Stimulated activated CD8-positive, alpha-beta memory T cell treated with anti-CD3 and anti-CD28 coated beads, Interleukin-15, amount 100 ng/mL, for 24 hours (primary cell): ENCODE measurements at places on chromosomes 2 and 18.

DNA sequence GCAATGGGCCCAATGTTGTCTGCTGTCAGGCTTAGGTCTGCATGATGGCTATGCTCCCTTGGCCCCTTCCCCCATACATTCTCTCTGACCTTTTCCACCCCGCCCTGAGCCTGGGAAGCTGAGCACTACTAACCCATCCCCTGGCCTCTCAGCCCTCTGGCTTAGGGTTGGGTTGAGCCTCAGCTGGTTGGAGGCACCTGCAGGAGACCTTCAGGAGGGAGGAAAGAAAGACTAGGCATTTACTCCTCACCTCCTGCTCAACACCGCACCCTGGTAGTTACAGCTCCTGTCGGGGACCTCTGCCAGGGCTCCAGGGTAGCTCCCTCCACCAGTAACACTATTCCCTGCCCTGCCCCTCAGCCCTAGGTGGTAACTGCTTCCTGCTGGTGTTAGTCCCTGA lies 80.5 kb downstream of the GALNT14 start:
- DNase-seq: no peak

- no peak for DNase-seq
Observed at GRCh38 chr2:237306787-237307170, 107.2 kb downstream of the COL6A3 start.

- DNase-seq: no peak
Observed at GRCh38 chr2:239947729-239948045, 77.5 kb downstream of the NDUFA10 start.

DNA sequence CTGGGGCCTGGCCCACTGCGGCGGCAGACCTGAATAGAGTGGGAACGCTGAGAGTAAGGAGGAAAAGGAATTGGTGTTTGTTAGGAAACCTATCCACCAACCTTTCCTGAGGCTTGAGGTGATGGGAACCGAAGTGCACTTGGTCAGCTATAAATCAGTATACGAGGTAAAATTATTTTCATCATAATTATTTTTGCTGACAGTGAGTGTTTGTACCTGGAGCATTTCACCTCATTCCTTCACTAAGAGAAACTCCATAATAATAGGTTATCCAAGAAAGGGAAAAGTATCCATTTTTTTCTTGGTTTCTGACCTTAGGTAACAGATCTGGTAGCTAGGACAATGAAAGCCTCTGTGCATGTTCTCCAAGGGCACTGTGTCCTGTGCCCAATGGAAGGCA lies 138.6 kb upstream of the RGPD4 start:
- no peak for DNase-seq

GRCh38 chr2:239927424-239927981 lies 97.6 kb downstream of the NDUFA10 start:
- no peak for DNase-seq

- no peak for DNase-seq
Observed at GRCh38 chr2:175490360-175490791, 308.9 kb upstream of the ATP5MC3 start.

DNA sequence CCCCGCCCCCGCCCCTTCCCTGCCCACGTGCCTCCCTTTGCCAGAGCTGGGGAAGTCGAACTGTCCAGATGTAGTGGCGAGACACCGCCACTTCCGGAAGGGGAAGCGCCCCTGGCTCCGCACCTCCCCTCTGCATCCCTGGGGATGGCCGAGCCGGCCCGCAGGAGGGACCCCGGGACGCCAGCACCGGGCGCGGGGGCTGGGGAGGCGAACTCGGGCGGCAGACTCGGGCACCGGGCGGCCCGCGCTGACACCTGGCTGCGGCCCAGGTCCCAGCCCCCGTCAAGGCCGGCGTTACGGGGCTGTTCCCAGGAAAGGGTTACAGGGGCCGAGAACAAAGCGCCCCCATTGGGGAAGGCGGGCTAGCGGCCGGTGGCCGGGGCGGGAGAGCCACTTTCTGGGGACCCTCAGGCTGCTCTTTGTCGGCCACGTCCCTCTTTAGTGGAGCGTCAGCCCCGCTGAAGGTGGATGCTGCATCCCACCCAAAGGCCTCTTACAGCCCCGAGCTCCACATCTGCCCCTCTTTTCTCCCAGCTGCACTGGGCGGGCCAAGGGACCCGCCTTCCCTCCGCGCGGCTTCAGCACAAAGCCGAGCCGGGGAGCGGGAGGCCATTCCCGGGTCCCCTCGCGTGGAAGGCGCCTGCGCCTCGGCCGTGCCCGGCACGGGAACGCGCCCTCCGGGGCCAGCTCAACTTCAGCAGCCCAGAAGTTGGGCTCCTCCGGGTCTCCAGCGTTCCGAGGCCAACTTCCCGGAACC lies 1.3 kb downstream of the SDC1 start:
- no peak for DNase-seq

- DNase-seq: no peak
Observed at GRCh38 chr18:10590412-10590811, 64.6 kb downstream of the NAPG start.

- DNase-seq: no peak
Observed at GRCh38 chr2:64207573-64207972, 63.4 kb upstream of the PELI1 start.

DNA sequence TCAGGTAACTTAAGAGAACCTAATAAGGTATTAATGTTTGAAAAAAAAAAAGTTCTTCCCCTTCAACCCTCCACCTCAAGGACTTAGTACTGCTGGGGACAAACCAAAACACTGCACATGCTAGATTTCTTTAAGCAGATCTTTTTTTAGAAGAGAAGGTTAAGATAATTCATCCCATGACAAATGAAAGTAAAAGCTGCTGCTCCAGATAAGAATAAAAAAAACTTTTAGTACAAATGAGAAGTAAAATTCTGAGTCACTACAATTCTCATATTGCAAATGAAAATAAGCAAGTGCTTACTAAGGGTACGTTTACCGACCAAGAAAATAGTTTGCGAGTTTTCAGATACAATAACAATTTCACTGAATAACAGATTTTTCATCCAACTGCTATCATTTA lies 8.9 kb downstream of the STAM2 start:
- DNase-seq: no peak

- DNase-seq: no peak
Observed at GRCh38 chr2:144552821-144553220, 32.9 kb upstream of the ZEB2 start.

DNA sequence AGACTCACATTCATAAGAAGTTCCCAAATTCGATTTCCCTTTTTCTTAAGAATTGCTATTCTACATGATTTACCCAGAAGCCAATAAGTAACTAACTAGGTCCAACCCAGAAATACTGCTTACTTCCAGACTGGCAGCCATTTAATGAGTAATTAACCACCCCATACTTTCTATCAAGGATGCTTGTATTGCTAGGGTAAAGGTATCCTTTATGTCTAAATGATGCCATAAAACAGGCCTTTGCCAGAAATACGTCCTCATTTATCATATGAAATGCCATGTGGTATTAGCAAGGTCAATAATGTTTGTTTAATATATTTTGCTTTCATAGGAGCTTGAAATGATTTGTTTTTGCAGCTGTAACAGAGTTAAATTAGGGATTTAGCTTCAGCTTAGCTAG lies 56.1 kb downstream of the PLEKHM3 start:
- no peak for DNase-seq

DNA sequence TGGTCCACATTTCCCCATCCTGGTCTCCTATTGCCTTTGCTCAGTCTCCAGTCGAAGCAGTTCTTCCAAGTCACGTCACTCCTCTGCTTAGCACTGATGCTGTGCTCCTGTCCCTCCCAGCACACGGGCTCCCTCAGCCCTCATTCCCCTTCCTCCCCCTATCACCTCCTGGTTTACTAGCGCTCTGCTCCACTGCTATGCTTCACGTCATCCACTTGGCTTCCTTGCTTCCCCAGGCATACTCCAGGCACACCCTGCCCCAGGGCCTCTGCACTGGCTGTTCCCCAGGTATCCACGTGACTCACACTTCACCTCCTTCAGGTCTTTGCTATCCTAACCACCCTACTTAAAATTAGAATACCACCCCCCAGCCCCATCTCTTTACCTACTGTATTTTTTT lies 269.3 kb downstream of the GLI2 start:
- DNase-seq: no peak

GRCh38 chr18:22109535-22109934 lies 59.9 kb upstream of the GATA6 start:
- no peak for DNase-seq
